ENCODE measurements at places on chromosomes 2 and 18. TPM values are rescaled to one million over a fixed set of nuclear protein-coding genes. Genes with fewer than 3 reads are reported as not detected.

AKAIN1 gene
- not detected for total RNA-seq

KYNU gene
- total RNA-seq = 24.9 TPM

CTLA4 gene
- total RNA-seq = not detected

GALNT13 gene
- not detected for total RNA-seq

CROCC2 gene
- total RNA-seq = not detected

LCT gene
- not detected for total RNA-seq

SERPINB4 gene
- total RNA-seq = 5.0 TPM

ACKR3 gene
- total RNA-seq = 23.9 TPM

C1GALT1C1L gene
- 0.21 TPM for total RNA-seq

LIMS4 gene
- total RNA-seq = not detected

MOB1A gene
- total RNA-seq = 93.3 TPM

STAMBP gene
- 31.4 TPM for total RNA-seq

DOK6 gene
- total RNA-seq = not detected

CCT7 gene
- total RNA-seq = 447 TPM

REG3A gene
- not detected for total RNA-seq

LRATD1 gene
- total RNA-seq = 44.7 TPM

ALKAL2 gene
- not detected for total RNA-seq

CCL20 gene
- 17.5 TPM for total RNA-seq

G6PC2 gene
- not detected for total RNA-seq

NCKAP5 gene
- 1.8 TPM for total RNA-seq

SLC11A1 gene
- not detected for total RNA-seq

SERPINB11 gene
- 0.35 TPM for total RNA-seq

ASB1 gene
- total RNA-seq = 15.5 TPM

ESCO1 gene
- 8.5 TPM for total RNA-seq

DYSF gene
- total RNA-seq = 7.2 TPM

FIGN gene
- total RNA-seq = 1.2 TPM

PRADC1 gene
- 29.8 TPM for total RNA-seq

IL37 gene
- not detected for total RNA-seq

COLEC12 gene
- not detected for total RNA-seq

Data from airway epithelial cell (primary cell).